ENCODE measurements at places on chromosomes 1 and 21.

- DNase-seq, result peak; percentile 69
Measured at GRCh38 chr21:42941696-42942085, 16.3 kb upstream of the ERVH48-1 start.

DNA sequence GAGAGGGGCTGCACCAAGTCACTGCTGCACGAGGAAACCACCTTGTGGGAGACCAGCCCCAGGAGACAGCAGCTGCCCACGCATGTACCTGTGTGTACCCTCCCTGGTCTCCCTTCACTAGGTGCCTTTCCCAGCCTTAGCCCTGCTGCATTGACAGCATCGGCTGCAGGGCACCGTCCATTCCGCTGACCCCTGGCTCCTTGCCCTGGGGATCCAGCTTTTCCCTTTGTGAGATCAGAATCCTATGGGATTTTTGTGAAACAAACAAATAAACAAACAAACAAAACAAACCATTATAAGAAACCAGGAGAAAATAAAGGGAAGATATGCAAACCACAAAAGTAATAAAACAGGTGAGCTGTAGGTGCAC is 2.1 kb downstream of the STUM start:
- no peak for DNase-seq

DNA sequence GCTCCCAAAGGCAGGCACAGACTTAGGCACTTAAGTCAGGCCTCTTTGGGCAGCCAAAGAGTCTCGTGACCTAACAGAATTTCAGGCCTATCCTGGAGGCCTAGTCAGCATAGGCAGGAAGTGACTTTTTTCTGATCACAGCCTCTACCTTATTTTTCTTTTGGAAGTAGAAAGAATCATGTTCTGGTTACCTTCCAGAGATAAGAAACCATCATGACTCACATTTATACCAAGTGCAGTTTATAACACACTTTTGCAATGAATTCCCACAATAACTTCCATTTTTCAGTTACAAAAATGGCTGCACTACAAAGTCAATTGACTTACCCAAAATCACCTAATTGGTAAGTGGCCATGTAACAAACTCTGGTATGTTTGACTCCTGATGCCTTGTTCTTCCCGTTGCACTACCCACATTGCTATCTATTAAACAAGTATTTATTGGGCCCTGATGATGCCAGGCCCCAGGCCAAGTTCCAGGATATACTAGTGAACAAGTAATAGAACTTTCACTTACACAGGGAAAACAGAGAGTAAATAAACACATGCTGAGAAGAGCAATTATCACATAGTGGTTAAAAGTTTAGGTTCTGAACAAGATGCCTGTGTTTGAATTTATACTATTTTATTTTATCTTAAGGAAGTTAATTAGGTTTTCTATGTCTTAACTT is 74.3 kb downstream of the SH3GLB1 start:
- peak; percentile 62 for DNase-seq

DNA sequence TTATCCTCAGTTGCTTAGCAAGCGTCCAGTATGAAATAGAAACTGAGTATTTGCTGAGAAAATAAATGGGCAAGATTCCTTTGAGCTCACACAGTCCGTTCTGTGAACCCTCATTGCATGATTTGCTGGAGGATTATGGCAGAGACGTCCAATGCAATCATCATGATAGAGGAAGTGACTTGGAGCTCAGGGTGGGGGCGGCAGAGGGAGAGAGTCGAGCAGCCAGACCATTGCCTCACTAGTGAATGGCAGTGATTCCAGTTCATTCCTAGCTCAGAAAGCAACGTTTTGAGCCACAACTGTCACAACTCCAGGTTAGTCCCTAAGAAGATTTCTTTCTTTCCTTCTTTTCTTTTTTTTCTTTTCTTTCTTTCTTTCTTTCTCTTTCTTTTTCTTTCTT is 27.5 kb upstream of the COL9A2 start:
- DNase-seq, result no peak

DNA sequence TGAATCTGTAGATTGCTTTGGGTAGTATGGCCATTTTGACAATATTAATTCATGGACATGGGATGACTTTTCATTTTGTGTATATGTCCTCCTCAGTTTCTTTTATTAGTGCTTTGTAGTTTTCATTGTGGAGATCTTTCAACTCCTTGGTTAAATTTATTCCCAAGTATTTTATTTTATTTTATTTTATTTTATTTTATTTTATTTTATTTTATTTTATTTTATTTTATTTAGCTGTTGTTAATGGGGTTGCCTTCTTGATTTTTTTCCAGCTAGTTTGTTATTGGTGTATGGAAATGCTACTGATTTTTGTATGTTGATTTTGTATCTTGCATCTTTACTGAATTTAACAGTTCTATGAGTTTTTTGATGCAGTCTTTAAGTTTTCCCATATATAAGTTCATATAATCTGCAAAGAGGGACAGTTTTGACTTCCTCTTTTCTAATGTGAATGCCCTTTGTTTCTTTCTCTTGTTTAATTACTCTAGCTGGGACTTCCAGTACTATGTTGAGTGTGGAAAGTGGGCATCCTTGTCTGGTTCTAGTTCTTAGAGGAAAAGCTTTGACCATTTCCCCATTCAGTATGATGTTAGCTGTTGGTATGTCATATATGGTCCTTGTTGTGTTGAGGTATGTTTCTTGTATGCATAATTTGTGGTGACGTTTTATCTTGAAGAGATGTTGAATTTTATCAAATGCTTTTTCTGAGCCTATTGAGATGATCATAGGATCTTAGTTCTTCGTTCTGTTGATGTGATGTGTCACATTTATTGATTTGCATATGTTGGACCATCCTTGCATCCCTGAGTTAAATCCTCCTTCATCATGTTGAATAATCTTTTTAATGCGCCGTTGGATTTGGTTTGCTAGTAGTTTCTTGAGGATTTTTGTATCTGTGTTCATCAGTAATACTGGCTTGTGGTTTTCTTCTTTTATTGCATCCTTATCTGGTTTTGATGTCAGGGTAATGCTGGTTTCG is 14.3 kb downstream of the CEPT1 start:
- no peak for DNase-seq

- DNase-seq, result peak; percentile 97
Measured at GRCh38 chr1:173392895-173393658, 84.1 kb upstream of the PRDX6 start.

DNA sequence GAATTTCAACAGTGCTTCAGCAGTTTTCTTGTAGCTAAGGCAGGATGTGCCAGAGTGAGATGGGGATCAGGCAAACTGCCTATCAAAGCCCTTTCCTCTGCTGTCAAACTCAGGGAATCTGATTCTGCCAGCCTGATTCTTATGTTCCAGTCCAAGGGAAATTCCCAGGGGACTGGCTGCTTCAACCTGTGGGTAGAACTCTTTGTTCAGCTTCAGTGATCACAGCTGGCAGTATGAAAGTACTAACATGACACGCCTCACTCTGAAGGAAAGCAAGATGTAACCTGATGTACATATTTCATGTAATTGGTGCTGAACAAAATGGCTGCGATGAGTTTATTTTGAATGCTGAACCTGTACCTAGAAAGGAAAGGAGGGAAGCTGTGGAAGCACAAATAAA is 40.1 kb upstream of the SLC5A9 start:
- no peak for DNase-seq

- no peak for DNase-seq
Measured at GRCh38 chr1:67192902-67193301, 26.6 kb downstream of the IL23R start.

DNA sequence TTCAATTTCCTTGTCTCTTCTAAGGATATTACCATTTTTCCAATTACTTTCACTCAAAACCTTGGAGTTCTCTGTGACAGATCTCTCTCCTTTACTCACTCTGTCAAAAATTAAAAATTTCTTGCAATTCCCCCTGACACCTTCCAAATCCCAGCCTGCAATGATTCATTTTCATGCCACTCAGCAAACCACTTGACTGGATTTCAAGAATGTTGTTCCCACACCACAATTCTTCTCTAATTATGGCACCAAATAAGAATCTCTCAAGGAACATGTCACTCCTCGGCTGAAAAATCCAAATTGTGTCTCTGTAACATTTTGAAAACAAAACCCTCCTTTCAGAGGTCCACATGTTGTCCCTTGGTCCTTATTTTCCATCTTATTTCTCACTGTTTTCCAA is 438.9 kb upstream of the ZP4 start:
- DNase-seq, result no peak

GRCh38 chr1:213993929-213994328 is 6.2 kb downstream of the PROX1 start:
- no peak for DNase-seq

- peak; percentile 89 for DNase-seq
Measured at GRCh38 chr1:199272628-199273086, 633.8 kb downstream of the PTPRC start.

- DNase-seq, result no peak
Measured at GRCh38 chr1:101344745-101345144, 107.9 kb downstream of the S1PR1 start.

DNA sequence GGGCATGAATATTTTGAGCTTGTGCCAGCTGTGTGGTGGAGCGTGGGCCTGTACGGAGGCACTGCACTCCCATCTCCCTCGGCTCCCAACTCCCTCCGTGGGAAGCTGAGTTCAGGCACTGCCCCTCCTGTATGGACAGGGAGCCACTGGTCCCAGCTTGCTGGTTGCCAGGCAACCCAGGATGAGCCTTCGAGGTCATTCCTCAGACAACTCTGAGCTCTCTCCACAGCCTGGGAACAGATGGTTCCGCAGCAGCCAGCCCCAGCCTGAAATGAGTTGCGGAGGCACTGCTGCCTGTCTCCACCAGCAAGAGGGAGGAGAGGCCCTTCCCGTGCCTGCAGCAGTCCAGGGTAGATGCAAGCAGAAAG is 58.4 kb upstream of the TENT5B start:
- DNase-seq, result no peak

GRCh38 chr1:158646465-158646864 is 40.0 kb downstream of the SPTA1 start:
- DNase-seq, result no peak

GRCh38 chr21:25563361-25564116 is 43.7 kb downstream of the MRPL39 start:
- DNase-seq, result no peak

DNA sequence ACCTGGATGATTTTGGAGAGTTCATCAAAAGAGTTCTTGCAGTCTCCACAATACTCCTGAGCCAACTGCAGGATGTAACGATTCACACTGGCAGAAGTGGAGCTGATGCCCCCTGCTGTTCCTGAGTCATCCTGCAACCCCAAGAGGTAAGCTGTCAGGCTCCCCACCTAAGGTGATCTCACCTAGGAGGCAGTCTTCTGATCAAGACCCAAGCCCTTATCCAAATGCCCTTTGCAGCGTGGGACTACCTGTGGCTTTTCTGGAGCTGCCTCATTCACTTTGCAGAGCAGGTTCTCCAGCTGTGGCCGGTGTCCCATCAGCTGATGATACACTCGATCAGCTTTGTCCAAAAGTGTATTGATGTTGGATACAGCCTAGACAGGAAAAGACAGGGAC is 96.4 kb downstream of the UBR4 start:
- peak; percentile 61 for DNase-seq

DNA sequence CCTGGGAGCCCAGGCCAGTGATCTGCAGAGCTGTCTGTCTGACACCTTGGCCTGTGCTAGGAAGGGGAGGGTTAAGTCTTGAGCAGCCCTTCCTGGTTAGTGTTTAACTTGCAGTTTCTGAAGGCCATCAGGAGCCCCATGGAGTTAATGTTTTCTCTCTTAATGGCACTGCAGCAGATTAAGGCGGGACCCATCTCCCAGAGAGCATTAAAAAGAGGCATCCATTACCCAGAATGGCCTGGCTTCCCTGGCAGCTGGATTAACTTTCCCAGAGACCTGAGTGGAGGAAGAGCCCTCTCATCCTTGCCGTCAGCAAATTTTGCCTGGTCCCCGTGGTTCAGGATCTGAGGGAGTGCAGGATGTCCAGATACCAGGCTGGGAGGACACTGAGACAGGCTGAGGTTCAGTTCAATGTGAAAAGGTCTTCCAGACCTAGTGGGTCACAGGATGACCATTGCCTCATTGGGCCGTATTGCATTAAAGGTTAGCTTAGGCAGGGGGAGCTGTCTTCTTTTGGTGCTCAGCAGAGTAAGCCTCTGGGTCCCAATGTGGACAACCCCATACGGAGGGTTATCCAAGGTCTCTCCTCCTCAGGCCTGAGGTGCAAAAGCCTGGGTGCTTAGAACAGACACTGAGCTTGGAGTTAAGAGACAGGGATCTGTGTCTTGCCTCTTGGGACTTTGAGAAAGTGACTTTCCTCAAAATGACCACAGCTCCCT is 522.6 kb downstream of the PTPRU start:
- DNase-seq, result no peak

GRCh38 chr21:27513016-27513415 is 546.1 kb upstream of the ADAMTS5 start:
- DNase-seq, result no peak

DNA sequence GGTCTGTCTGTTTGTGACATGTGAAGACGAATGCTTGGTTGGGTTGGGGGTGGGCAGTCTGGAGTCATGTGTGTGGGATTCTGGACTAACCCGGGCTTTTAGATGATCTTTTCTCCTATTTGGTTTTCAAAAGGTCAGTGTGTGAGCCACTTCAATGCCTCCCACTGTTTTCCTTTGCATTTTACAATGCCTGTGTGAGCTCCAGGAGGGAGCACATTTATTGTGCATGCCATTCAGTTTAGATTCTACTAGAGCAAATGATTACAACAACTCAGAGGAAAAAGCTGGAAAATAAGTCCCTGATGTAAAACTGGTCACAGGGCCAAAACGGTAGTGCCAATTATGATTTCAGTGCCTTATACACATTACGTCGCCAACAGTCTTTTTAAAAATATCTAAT is 90.9 kb downstream of the LYPLAL1 start:
- DNase-seq, result no peak

GRCh38 chr1:198639671-198640143 is 867 bp downstream of the PTPRC start:
- DNase-seq, result no peak
